Right atrium auricular region (tissue), 2 donors: ENCODE measurements at places on chromosomes 2 and 18. TPM values are rescaled to one million over a fixed set of nuclear protein-coding genes. Genes with fewer than 3 reads are reported as not detected.

FBXO41 gene
- 1.7 TPM for total RNA-seq

DPP4 gene
- total RNA-seq: 4.5 TPM

RBKS gene
- 1.6 TPM for total RNA-seq

LIMS3 gene
- total RNA-seq: 4.6 TPM

REG1B gene
- total RNA-seq: not detected

CMPK2 gene
- total RNA-seq: 4.4 TPM
